ENCODE measurements at places on chromosomes 5 and 9.

- DNase-seq: no peak
Observed at GRCh38 chr5:96975656-96976055, 39.8 kb downstream of the LNPEP start.

DNA sequence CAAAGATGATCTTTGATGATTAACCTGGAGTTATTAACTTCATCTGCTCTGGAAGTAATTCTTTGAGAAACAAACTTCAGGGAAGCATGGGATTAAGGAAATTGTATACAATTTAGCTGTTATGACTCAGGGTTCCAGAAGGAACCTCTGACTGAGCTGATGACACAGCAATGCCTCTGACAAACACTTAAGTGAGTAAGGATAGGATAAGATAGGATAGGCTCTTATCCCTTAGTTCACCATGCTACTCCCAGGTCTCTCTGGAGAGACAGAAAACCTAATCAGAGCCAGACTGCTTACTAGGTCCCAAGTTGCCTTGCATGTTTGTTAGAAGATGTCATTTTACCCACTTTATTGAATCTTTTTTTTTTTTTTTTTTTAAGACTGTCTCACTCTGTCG, 12.6 kb upstream of the TMEM38B start:
- DNase-seq: no peak

DNA sequence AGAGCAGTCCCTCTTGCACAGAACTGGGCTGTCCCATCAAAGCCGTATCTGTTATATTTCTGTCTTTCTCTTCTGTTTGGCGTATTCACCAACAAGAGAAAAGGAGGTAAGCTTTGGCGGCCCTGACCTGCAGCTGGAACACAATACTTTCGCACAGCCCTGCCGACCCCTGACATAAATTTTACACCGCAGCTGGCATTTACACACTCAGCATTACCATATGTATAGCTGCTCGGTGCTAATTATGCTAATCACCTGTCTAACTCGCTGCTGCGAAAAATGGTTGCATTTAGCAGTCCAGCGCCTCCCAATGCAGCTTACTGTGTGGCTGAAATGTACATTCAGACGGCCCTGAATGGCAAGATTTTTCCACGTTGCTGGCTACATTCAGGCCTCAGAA, 20.8 kb downstream of the PTCH1 start:
- peak; percentile 14 for DNase-seq

DNA sequence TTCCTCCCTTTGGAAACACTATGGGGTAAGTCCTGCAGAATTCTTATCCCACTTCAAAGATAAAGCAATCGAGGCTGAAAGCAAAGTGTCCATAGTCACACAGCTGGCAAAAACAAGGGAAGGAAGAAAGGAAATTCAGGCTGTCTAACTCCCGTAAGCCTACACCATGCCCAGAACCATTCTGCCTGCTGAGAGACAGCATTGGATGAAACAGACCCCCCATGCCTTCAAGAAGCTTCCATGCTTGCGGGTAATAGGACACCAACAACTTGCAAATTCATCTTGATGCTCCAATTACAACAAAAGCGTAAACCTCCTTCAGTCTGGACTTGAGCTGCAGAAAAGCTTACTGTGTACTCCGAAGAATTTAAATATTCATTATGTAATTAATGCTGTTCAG, 181.1 kb upstream of the WWC1 start:
- no peak for DNase-seq

GRCh38 chr5:54705994-54706653, 188.6 kb downstream of the SNX18 start:
- DNase-seq: no peak

- DNase-seq: no peak
Observed at GRCh38 chr9:94449486-94449885, 105.4 kb upstream of the PCAT7 start.

DNA sequence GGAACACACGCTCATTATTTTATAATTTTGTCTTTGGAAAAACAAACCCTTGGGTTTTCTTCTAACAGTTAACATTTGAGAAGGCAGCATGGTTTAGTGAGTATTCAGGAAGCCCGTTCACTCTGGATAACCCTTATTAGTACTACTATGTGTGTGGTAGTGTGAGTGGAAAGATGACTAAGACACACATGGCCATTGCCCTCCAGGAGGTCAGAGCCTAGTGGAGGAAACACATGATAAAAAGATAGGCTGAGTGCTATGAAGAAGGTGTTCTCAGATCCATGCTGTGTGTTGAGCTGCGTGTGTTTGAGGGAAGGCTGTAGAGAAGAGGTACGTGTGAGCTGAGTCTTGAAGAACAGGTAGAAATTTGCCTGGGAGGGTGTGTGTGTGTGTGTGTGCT, 8.4 kb downstream of the C5orf47 start:
- DNase-seq: no peak

GRCh38 chr5:174501461-174502069, 222.8 kb upstream of the MSX2 start:
- DNase-seq: no peak

GRCh38 chr9:9117866-9118265, 1318.3 kb upstream of the DMAC1 start:
- DNase-seq: no peak

GRCh38 chr9:16542290-16542689, 328.2 kb downstream of the BNC2 start:
- DNase-seq: no peak

DNA sequence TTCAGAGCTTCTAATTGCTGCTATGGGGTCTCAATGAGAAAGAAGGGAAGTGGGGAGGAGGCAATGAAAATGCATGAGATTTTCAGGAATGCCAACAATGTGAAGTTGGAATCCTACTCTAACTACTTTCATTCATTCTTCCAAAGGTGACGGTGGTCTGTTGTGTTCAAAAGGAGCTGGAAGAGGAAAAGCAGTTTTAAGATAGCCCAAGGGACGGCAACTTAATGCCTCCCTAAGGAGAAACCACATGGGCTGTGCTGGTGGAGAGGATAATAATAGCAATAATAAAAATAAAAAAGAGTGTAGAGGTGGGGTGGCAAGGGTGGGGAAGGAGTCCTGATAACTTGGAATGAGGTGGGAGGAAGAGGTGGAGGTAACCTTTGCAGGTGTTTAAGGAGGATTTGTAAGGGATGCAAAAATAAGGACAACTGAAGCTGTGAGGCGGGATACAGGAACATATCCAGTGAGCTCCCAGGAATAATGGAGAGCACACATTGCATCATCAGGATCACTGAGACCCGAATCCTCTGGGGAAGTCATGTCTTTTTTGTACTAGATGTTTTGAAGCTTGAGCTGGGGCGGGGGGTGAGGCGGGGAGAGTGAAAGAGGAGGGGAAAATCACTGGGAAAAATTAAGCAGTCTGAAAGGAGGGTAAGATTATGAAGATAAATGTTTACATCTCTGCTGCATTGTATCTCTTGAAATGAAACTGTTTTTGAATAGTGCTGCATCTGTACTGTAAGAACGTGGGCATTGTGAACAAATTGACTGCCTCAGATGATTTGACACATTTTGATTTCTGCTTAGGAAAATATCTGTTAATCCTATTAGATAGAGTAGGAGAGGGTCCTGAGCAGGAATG, 120.1 kb upstream of the TMEM161B start:
- DNase-seq: no peak

DNA sequence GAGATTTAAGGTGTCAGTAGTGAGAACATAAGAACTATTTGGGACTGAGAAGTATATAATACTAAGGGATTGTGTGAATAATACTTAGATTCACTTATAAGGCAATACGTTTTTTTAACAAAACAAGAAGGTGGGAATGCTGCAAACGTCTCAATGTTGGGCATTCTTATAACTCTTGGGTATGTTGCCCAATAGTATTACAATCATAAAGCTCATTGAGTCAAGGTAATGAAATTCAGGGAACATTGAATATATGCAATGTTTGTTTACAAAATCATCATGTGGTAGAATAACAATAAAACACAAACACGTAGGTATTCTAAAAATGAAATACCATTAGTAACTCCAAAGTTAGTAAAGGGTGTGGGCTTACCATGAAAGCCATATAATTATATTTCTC, 400.7 kb downstream of the KIAA0825 start:
- no peak for DNase-seq

DNA sequence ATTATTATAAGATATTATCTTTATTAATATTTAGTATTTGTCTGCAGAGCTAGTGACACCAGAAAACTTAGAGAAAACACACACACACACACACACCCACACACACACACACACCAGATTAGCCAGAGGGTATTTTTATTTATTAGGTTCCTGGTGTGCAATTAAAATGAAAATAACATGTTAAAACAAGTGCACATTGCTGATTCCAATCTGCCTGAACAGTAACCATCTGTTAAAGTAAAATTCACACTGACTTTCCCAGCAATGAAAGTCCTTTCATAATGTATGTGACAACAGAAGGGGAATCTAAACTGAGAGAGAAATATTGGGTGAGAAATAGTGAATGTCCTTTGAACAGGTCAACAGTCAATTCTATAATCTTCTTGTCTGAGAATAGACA, 2323.5 kb upstream of the ACO1 start:
- no peak for DNase-seq

- DNase-seq: no peak
Observed at GRCh38 chr5:51889703-51890102, 506.5 kb downstream of the ISL1 start.

- DNase-seq: no peak
Observed at GRCh38 chr5:128949847-128950546, 15.3 kb upstream of the SLC27A6 start.

GRCh38 chr5:88954511-88954910, 71.5 kb upstream of the MEF2C start:
- DNase-seq: no peak

DNA sequence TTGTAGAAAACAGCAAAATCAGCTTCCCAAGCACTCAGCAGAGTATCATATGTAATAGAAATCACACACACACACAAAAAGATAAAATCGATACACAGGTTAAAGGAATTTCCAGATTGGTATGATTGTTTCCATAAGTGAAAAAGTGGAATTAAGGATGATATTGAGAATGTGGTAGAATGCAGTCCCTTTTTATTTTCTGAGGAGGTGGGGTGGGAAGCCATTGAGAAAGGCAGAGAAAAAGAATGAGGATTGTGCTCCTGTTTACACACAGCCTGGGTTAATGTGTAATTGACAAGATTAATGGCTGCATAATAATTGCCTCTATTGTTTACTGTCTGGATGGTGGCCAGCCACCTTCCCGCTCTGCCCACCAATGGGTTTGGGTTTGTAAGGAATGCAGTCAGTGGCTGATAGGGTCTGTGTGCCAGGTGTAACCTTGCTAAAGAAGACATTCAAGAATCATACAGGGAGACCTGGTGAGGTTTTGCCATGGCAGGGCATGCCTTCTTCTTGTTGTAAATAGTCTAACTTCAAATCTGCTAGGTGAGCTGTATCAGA, 177.2 kb upstream of the MAP3K1 start:
- DNase-seq: no peak

DNA sequence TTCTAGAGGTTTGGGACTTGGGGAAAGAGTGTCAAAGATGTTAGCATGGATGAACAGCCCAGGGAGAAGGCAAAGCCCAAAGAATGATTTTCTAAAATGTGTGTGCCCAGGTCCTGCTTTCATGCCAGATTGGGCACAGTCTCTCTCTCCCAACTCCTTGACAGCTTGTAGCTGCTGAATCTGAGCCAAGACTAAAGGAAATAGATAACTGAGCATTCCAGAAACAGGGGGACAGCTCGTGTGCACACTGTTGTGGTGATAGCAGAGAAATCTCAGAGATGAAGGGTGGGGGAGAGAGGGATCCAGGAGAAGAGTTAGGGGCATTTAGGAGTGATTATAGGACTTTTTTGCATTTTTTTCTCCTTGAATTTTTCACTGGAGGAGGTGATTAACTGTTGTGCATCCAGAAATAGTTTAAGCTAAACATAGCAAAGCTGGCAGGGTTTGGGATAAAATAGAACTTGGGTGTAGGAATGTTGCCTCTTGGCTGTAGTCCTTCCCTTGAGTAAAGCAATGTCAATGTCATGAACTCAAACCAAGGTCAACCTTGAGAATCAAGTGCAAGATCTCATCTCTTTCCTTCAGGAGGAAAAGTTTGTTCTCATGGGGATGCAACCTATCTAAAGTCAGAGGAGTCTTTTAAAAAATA, 245.9 kb downstream of the SH3GL2 start:
- no peak for DNase-seq

DNA sequence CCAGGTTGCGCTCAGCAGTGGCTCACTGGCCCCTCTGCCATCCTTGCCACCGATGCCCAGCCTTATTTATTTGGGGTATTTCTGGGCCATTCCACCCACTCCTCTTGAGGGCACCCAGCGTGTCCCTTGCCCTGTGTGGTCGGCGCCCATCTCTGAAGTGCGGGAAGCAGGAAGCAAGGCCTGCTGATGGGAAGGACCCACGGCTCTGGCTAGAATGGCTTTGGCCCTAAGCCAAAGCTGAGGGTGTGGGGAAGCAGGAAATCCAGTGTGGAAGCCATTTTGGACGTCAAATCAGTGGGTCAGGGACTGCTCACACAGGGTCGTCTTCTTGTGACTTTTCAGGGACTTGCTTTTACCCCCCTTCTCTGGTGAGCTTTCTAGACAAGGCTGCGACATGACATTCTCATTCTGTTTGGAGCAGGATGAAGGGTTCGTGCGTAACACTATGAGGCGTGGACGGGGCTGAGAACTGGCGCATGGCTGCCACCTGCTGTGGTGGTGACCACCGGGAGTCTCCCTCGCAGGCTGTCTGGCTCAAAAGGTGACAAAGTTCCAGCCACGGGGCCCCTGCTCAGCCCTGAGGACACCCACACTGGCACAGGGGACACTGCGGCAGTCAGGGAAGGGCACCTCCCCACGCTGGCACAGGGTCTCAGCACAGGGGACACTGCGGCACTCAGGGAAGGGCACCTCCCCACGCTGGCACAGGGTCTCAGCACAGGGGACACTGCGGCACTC, 50.7 kb upstream of the NKD2 start:
- DNase-seq: no peak

GRCh38 chr5:36637101-36637500, 30.7 kb downstream of the SLC1A3 start:
- no peak for DNase-seq

- DNase-seq: no peak
Observed at GRCh38 chr9:70586476-70586875, 172.0 kb upstream of the KLF9 start.

GRCh38 chr5:81749192-81749560, 1.7 kb downstream of the SSBP2 start:
- DNase-seq: no peak

- no peak for DNase-seq
Observed at GRCh38 chr9:70498866-70499265, 84.4 kb upstream of the KLF9 start.

- DNase-seq: peak; percentile 14
Observed at GRCh38 chr5:87074934-87075541, 192.6 kb upstream of the RASA1 start.

- no peak for DNase-seq
Observed at GRCh38 chr9:74122661-74123060, 374.5 kb upstream of the RORB start.

GRCh38 chr5:76391014-76391413, 12.1 kb upstream of the IQGAP2 start:
- no peak for DNase-seq

Data from NAMALWA (cell line).